Heart right ventricle (tissue), 16 donors: ENCODE measurements at places on chromosomes 2 and 18.

- no peak for DNase-seq
- peak overlapping the region; percentile 42 for H3K27ac ChIP-seq
- no peak overlapping the region for H3K4me3 ChIP-seq
- H3K4me1 ChIP-seq: no peaks in the 10 kb centered on the region
- no peaks in the 10 kb centered on the region for H3K36me3 ChIP-seq
Observed at GRCh38 chr18:56565046-56565445, 73.3 kb downstream of the TXNL1 start.

DNA sequence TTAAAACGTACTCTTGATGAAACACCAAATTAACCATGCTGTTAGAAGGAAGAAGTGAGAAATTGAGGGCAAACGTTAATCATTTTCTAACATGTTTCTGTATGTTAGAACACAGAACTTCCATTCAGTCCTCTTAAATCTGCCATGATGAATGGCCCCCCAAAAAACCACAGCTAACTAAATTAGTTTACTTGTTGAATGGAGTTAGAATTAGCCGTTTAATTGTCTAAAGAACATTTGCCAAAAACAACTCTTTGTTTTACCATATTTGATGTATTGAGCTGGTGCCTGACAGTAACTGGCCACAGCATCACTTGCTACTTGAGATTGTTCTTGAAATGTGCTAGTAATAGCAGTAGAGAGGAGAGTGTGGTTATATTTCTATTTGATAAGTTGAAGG, 12.7 kb downstream of the CCNYL1 start:
- no peaks in the 10 kb centered on the region for H3K27me3 ChIP-seq
- H3K4me3 ChIP-seq: no peak overlapping the region
- H3K4me1 ChIP-seq: peaks cover 7% of the 10 kb centered on the region
- no peak overlapping the region for H3K27ac ChIP-seq
- no peaks in the 10 kb centered on the region for H3K36me3 ChIP-seq

DNA sequence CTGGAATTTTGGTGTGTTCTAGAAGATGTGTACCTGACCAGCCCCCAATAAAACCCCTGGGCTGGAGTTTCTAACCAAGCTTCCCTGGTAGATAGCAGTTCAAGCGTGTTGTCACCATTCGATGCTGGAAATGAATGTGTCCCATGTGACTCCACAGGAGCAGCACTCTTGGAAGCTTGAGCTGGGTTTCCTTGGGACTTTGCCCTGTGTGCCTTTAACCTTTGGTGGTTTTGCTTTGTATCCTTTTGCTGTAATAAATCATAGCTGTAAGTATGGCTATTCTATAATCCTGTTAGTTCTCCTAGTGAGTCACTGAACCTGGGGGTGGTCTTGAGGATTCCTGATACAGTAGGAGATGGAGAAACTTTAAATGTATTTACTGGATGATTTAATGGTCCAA, 65.2 kb downstream of the KLHL14 start:
- DNase-seq: no peak
- H3K27me3 ChIP-seq: no peaks in the 10 kb centered on the region
- no peaks in the 10 kb centered on the region for H3K36me3 ChIP-seq
- no peak overlapping the region for H3K4me3 ChIP-seq
- H3K4me1 ChIP-seq: no peaks in the 10 kb centered on the region

DNA sequence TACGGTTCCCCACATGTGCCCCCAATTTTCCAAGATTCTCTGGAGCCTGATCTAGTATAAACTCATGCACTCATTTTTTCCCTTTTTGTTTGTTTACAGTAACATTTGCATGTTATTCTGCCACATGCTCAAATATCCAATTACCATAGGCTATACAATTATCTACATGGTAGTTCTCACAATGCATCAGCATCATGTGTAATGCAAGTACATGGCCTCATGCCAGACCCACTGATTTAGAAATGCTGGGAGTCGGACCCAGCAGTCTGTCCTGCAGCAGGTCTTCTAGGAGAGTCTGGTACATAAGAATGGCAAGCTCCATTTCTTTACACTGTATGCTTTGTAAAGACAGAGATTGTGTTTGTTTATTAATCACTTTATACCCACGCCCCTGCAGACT, 107.7 kb downstream of the CBLN2 start:
- no peaks in the 10 kb centered on the region for H3K27me3 ChIP-seq
- no peak overlapping the region for H3K27ac ChIP-seq
- DNase-seq: no peak

- H3K4me3 ChIP-seq: no peak overlapping the region
- H3K27me3 ChIP-seq: no peaks in the 10 kb centered on the region
- peak; percentile 6 for DNase-seq
- no peak overlapping the region for H3K27ac ChIP-seq
- no peaks in the 10 kb centered on the region for H3K36me3 ChIP-seq
Observed at GRCh38 chr2:138237667-138238384, 263.7 kb upstream of the SPOPL start.

DNA sequence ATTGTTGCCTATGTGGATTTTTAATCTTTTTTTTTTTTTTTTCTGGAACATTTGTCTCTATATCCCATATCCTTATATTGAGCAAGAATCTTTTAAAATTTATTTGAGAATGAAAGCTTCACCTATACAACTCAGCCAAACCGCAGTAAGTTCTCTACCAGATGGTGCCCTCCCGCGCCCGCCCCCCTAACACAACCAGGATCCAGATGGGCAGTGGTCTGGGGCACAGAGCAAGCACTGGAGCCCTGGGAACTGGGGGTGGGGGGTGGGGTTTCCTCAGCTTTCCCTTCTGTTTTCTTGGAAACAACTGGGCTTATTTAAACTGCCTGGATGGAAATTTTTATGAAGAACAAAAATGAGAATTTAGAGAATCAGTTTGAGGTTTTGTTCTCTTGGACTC, 74.6 kb downstream of the ACAA2 start:
- no peaks in the 10 kb centered on the region for H3K4me1 ChIP-seq
- no peaks in the 10 kb centered on the region for H3K36me3 ChIP-seq
- H3K4me3 ChIP-seq: no peak overlapping the region

- peaks cover 4% of the 10 kb centered on the region for H3K27me3 ChIP-seq
- H3K4me1 ChIP-seq: peaks cover 21% of the 10 kb centered on the region
- H3K4me3 ChIP-seq: no peak overlapping the region
- H3K36me3 ChIP-seq: no peaks in the 10 kb centered on the region
Observed at GRCh38 chr2:17916584-17916983, 38.1 kb downstream of the KCNS3 start.

DNA sequence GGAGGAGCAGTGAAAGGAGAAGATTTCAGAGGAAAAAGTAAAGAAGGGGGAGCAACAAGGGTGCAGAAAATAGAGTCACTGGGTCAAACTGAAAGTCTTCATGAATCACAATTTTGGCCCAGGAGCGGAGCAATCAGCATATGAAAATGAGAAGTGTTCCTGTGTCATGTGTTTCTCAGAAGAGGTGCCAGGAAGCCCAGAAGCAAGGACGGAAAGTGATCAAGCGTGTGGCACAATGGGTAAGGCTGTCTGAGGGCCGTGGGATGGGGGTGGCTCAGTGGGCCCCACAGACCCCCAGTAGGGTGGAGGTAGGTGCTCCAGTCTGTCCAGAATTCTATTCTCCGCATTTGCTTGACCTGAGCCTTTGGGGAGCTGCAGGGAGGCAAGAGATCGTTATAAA, 44.2 kb downstream of the SP140 start:
- H3K27ac ChIP-seq: no peak overlapping the region
- no peaks in the 10 kb centered on the region for H3K4me1 ChIP-seq
- no peak for DNase-seq

- H3K27ac ChIP-seq: no peak overlapping the region
- no peak for DNase-seq
- no peaks in the 10 kb centered on the region for H3K36me3 ChIP-seq
- no peaks in the 10 kb centered on the region for H3K4me1 ChIP-seq
- no peak overlapping the region for H3K4me3 ChIP-seq
- no peaks in the 10 kb centered on the region for H3K27me3 ChIP-seq
Observed at GRCh38 chr2:198961547-198961946, 496.2 kb downstream of the SATB2 start.

DNA sequence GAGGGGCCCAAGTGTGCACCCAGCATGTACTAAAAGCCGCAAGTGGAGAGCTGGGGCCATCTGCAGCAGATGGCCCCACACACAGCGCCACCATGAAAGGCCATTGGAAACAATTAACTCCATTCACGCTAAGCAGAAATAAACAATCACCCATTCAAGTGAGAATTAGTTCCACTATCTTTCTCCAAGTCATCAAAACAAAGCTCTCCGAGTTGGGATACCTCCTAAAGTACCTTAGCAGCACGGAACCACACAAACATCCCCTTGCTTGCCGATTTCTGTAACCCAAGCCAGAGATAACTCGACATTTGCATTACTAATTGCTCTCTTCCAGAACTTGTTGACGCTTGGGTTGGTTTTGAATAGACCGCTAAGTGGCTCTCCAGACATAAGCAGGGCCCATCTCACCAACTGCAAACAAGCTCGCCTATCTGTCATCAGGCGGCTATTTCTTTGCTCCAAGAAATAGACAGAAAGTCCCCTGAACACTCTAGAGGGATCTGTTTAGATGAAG, 840.6 kb upstream of the SALL3 start:
- peaks cover 28% of the 10 kb centered on the region for H3K27me3 ChIP-seq
- no peak overlapping the region for H3K27ac ChIP-seq
- no peak for DNase-seq
- H3K36me3 ChIP-seq: no peaks in the 10 kb centered on the region
- no peaks in the 10 kb centered on the region for H3K4me1 ChIP-seq
- H3K4me3 ChIP-seq: no peak overlapping the region
